ENCODE measurements at places on chromosomes 2 and 18. TPM values are rescaled to one million over a fixed set of nuclear protein-coding genes. Genes with fewer than 3 reads are reported as not detected.
A peak's percentile ranks its signal among the peaks of the same experiment; 100 is the strongest.

The ABHD3 gene
- total RNA-seq = 29.3 TPM

GRCh38 chr2:42321452-42322064, 39.5 kb downstream of the COX7A2L start:
- DNase-seq = peak; percentile 53

DNA sequence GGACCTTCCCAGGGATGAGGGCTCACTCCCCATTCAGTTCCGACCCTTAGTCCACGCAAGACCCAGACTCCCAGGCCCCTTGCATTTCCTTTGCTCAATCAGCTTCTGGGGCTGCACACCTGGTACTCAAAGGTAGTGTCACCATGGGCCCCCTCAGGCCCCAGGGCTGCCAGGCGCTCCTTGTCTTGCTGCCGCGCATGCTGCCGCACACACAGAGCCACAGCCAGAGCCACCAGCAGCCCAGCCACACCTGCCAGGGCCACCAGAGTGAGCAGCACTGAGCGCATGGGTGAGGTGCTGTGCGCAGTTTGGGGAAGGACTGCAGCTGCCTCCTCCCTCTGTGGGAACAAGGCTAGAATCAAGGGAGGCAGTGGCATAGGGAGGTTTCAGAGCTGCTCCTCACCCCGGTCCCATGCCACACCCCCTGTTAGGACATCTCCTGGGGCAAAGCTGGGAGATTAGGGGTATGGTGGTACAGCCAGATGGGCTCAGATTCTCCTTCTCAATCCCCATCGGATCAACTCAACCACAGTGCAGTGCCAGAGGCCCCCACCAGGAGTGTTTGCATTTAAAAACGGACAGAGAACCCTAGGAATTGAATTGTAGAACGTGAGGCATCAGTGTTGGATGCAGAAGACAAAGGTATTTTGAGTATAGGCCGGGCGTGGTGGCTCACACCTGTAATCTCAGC, 11.3 kb downstream of the PTPRN start:
- DNase-seq = no peak

The EPHA4 gene
- total RNA-seq = 0.31 TPM

The CCDC68 gene
- total RNA-seq = not detected

DNA sequence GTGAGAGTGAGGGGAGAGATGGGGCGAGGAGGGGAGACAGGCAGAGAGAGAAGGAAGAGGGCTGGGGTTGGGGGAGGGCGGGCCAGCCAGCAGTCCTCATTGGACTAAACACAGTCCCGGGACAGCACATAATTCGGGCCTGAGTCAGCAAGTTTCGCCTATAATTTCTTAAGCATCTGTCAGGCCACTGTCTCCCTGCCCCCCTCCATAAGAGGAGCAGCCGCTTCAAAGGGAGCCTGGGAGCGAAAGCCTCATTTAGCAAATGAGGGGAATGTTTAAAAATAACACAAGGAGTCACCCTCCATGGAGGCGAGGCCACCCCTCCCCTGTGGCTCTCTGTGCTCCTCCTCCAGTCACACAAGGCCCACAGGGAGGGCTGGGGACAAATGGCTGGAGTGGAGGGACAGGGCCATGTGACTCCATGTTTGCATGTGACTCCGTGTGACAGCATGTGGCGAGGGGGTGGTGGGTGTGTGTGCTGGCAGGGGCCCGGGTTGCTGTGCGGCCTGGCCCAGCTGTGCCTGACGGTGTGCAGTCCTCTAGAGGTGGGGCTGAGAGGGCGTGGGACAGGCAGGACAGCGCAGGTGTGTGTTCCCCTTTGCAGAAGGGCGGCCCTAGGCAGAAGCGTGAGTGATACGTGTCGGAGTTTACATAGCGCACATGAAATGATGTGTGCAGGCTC, 162.4 kb downstream of the CELF4 start:
- no peak for DNase-seq

DNA sequence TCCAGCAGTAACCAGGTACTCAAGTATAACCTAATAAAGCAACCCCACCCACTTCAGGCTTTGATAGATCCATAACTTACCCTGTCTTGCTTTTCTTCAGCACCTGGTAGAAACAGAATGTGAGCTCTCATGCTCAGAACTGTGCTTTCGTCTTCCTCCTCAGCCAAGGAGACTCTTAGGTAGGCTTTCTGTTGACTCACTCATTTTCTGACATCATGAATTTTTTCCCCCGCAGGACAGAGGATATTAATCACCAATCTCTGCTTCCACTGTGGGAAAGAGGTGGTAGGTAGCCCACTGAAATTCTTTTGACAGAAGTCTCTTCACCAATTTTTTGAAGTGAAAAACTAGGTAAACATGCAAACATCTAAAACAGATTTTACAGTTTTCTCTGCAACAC, 241.2 kb upstream of the KCNJ3 start:
- no peak for DNase-seq

- peak; percentile 70 for DNase-seq
These were observed 11.7 kb upstream of the ACYP2 start for GRCh38 chr2:54103454-54104314.

The TAF1B gene
- total RNA-seq = 21.9 TPM

DNA sequence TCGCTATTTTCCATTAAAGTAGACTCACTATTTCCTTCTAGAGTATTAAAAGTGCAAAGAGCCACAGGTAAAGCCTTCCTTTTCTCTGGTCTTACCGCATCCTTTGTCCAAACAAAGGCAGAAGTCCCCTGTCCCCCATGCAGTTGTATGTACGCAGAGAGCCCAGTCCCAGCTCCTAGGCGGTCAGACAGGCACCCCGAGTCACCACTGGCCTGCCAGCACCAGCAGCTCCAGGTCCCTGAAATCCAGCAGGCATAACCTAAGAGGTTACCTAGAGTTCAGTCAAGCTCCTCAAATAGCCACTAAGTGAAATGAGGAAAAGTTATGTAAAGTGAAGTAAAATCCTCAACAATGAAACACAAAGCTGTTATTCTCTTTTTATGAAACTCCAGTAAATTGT, 60.4 kb upstream of the TWIST2 start:
- no peak for DNase-seq

The MYOM1 gene
- total RNA-seq = 0.75 TPM

Data from activated CD4-positive, alpha-beta T cell treated with anti-CD3 and anti-CD28 coated beads, Interleukin-2, amount 10 ng/mL, durations not matched to agents 24 days and 14 days (primary cell).